D721Med (cell line): ENCODE measurements at places on chromosomes 11 and 22.

GRCh38 chr11:316031-316701 is 2.3 kb downstream of the IFITM1 start:
- no peak for DNase-seq

GRCh38 chr11:97996762-97997161 is 1024.0 kb upstream of the CNTN5 start:
- no peak for DNase-seq

GRCh38 chr11:74232311-74232950 is 61.3 kb downstream of the PPME1 start:
- no peak for DNase-seq

DNA sequence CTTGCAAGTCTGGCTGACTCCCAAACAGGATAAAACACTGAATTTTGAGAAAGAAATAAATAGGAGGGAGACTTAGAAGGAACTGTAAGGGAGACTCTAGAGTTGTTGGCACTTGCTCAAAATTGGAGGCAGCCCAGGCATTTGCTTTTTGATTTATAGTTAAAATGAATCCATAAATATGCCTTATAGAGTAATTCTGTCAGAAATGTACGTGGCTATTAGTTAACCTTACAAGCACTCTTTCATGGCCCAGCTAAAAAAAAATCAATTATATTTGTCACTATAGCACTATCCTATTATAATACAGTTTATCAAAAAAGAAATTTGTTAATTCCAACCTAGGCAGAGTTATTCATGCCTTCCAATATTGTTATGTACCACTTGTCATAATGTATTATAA is 1000.0 kb upstream of the CHORDC1 start:
- DNase-seq = no peak

DNA sequence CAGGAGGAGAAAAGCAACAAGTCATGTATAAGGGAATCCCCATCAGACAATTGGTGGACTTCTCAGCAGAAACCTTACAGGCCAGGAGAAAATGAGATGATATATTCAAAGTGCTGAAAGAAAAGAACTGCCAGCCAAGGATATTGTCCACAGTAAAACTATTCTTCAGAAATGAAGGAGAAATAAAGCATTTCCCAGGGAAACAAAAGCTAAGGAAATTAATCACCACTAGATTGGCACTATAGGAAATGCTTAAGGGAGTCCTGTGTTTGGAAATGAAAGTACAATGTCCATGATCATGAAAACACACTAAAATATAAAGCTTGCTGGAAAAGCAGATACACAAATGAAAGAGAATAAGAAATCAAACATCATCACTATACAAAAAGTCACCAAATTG is 282.0 kb downstream of the BLID start:
- DNase-seq = no peak
